NCI-H146 (cell line): ENCODE measurements at places on chromosomes 12 and 14.

DNA sequence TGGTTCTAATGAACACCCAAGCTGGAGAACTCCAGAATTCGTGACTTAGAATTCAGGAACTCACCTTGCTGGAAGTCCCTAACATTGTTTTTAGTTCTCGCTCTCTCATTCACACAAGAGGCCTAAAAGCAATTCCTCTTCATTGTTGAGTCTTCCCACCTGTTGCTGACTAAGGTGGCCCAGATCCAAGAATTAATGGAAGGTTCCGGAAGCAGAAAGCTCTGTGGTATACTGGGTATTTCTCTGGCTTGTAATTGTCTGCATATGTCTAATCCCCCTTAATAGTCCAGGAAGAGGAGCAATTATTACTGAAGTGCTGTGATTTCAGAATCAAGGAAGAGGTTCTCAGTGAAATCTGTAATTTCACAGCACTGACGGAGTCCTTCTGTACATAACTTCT lies 31.4 kb downstream of the TMEM233 start:
- peak; percentile 4 for DNase-seq

- peak; percentile 18 for DNase-seq
Observed at GRCh38 chr12:97960741-97961608, 498.4 kb downstream of the RMST start.

DNA sequence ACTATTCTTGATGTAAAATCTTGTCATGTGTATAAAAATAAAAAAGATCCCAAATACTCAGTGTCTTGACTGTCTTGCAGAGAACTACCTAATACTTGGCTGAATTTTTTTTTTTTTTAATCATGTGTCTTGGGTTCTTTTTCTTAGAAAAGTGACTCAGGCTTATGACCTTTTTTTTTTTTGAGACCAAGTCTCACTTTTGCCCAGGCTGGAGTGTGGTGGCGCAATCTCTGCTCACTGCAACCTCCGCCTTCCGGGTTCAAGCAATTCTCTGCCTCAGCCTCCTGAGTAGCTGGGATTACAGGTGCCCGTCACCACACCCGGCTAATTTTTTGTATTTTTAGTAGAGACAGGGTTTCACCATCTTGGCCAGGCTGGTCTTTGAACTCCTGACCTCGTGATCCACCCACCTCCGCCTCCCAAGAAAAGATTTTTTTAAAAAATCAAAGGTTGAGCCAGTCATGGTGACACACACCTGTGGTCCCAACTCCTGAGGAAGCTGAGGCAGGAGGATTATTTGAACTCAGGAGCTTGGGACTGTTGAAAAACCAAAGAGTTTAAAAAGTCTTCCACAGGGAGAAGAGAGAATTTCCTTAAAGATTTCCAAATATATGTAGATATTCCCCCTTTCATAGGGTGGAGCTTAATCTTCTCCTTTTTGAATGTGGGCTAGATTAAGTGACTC lies 17.7 kb upstream of the TDG start:
- DNase-seq = no peak

GRCh38 chr12:57377103-57377840 lies 53.6 kb downstream of the R3HDM2 start:
- DNase-seq = no peak

DNA sequence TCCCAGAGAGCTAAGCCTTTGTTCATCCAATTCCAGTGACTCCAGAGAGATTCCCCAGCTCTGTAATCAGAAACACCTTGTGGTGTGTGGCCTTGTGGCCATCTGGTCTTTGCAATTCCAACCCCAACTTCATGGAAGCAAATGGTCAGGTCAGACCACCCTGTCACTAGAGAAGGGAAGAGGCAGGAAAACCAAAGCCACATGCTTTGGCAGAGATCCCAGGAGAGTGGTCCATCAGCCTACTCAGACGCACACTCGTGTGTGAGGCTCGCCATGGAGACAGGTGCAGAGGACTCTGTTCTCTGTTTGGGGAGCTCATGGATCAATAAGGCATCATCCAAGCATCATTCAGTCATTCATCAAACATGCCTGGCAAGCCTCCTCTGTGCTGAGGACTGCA lies 46.2 kb upstream of the TUNAR start:
- DNase-seq = no peak

GRCh38 chr14:46322730-46323403 lies 328.7 kb downstream of the RPL10L start:
- DNase-seq = no peak

DNA sequence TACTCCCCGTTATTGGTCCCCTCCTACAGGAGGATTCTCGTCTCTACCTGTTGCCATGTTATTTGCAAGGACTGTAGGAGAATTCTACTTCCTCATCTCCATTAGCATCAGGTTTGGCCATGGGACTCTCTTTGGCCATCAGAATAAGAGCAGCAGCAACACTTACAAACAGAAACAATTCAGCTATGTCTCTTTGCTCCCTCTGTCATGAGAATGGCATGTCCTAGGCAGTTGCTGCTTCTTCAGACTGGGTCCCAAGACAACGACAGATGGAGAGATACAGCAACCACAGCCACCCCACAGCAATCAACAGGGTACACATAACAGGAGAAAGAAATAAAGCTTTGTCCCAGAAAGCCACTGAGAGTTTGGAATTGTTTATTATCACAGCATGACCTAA lies 19.7 kb downstream of the SLC41A2 start:
- DNase-seq = no peak
